ENCODE measurements at places on chromosomes 1 and 21.

DNA sequence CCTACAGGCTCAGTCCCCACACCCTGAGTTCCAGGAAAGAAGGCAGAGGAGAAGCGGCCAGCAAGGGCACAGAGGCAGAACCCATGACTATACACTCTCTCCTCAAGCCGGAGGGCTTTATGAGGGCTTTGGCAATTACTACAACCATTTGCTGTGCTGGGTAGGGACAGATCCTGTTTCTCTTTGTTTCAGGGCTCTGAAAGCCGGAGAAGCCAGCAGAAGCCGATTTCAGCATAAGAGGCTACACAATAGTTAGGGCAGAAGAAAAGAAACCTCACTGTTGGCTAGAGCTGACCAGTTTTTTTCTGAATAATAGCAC, 13.9 kb downstream of the GPR3 start:
- no peak for DNase-seq

DNA sequence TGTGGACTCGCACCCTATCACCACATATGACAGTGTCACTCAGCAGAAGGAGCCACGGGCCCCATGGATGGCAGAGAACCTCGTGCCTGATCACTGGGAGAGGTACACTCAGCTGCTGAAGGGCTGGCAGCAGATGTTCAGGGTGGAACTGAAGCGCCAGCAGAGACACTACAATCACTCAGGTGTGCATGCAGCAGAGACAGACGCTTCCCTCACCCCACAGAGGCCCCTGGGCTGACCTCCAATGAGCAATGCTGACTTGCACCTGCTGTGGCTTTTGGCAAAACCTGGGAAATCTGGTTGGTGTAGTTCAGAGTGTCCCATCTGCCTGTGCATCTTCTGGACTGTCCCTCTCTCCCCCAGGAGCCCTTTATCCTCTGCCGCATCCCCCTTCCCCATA, 51.9 kb downstream of the KIAA1614 start:
- no peak for DNase-seq

DNA sequence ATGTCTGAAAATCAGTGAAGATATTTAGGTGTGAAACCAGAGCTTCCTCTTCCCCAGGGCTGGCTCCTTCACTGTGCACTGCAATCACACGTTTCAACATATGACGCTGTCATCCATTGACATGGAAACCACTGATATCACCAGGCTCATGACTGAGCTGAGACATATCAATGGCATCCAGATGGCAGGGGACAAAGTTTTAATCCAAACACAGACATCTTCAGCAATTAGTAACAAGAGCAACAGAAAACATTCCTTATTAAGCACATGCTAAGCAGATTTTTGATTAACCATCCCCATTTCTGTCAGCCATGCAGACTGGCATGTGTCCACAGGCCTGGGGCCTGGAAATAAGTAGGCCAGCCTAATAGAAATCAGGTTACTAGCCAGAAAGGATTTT, 108.0 kb upstream of the ADAR start:
- no peak for DNase-seq

DNA sequence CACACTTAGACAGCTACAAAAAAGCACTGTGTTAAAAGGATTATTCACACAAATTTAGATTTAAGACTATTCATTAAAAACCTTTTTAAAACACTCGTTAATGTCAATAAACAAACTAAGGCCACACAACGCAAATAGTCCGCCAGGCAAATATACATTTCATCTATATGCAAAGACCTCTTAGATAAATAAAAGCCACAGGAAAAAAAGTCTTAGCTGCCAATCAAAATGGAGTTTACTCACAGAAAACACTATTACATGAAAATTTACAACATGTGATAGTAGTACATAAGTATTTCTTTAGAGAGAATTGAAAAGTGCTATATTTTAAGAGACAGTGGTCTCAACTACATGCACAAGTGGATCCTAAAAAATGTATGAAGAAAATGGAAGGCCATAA, 2.7 kb upstream of the PHTF1 start:
- DNase-seq, result no peak

GRCh38 chr21:17436626-17437111, 76.2 kb upstream of the CXADR start:
- no peak for DNase-seq

DNA sequence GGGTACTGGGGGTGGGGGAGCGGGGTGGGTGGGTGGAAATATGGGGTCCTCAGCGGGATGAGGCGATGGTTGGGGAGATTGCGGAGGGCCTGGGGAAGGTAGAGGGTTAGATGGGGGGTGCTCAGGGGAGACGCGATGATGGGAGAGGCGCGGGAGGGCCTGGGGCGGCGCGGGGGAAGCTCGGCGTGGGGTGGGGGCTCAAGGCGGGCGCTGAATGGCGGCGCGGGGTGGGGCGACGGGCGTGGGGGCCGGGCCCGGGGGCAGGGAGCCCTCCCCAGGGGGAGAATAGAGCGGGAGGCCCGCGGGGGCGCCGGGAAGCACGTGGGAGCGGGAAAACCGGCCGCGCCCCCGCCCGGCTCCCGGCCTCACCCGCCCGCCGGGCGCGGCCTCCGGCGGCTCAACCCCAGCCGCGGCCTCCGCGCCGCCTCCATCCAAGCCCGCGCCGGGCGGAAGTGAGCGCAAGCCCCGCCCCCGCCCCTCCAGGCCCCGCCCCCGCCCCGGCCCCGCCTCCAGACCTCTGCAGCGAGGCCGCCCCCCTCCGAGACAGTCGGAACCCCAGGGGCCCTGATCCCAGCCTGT, at the start of gene FAAP20:
FAAP20 (minus strand) TSS at position 454 of the 579 bp plus-strand sequence; CDS start at position 431, 23 bp downstream.
- no peak for DNase-seq

GRCh38 chr1:241532162-241532531, at the start of gene KMO:
TSS of gene KMO (plus strand) at chr1:241532378. CDS start at chr1:241532445, 67 bp downstream.
- no peak for DNase-seq

Data from DMS153 (cell line).